ENCODE measurements at places on chromosomes 2 and 18.

- no peak for DNase-seq
Observed at GRCh38 chr2:204530464-204530805, 14.8 kb upstream of the PARD3B start.

GRCh38 chr2:17849275-17849674 lies 29.2 kb upstream of the KCNS3 start:
- DNase-seq: no peak

GRCh38 chr2:231299267-231299666 lies 96.2 kb upstream of the B3GNT7 start:
- no peak for DNase-seq

GRCh38 chr2:124985270-124985669 lies 960.2 kb downstream of the CNTNAP5 start:
- no peak for DNase-seq

- no peak for DNase-seq
Observed at GRCh38 chr18:12540751-12541150, 117.2 kb downstream of the SPIRE1 start.

- DNase-seq: no peak
Observed at GRCh38 chr2:11270891-11271290, 73.5 kb downstream of the ROCK2 start.

GRCh38 chr2:238866656-238867277 lies 18.9 kb downstream of the TWIST2 start:
- DNase-seq: no peak

DNA sequence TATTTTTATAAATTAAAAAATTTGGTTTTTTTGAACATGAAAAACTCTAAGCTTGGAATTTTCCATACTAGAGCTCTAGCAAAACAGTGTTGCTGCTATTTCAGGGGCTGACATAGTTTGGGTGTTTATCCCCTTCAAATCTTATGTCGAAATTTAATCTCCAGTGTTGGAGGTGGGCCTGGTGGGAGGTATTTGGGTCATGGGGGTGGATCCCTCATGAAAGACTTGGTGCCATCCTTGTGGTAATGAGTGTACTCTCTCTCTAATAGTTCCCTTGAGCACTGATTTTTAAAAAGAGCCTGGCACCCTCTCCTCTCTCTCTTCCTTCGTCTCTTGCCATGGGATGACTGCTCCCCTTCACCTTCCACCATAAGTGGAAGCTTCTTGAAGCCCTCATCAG lies 244.6 kb upstream of the UBE2E3 start:
- DNase-seq: no peak

DNA sequence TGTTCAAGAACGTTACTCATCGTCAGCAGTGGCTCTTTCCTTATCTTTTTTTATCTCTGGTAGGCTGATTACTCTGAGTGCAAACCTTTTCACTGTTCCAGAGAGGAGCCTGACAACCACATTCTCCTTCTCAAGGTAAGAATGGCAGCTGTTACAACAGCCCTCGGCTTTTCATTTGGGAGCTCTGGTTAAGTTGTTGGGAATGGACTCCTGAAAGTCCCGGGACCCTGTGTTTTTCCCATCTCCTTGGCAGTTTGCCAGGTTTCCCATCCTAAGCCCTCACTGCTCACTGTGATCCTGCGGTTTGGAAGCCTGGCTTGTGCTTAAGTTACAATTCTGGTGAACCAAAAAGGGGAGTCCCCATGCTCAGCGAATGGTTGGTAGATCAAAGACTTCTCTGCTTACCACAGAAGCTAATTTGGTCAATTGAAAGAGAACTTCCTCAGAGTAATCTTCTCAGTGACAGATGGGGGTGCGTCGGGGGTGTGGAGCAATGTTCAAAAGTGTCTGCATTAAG lies 122.3 kb downstream of the LYPD6B start:
- DNase-seq: peak; percentile 18

DNA sequence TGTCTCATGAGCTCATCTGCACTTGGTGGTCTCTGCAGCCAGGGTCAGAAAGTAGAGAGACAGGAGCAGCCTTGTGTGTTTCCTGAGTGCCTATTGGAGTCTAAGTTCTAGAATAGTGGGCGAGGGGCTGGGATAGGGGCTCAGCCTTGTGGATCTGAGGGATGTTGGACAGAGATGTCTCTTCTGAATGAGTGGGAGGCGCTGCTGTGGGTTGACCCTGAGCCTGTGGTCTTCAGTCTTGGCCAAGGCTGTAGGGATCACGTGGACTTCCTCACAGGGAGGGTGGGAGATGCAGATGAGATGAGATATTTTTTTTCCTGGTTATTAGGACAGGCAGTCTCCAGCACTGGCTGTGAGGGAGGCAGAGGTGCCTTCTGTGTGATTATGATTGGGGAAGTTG lies 61.8 kb downstream of the RNF144A start:
- DNase-seq: no peak

DNA sequence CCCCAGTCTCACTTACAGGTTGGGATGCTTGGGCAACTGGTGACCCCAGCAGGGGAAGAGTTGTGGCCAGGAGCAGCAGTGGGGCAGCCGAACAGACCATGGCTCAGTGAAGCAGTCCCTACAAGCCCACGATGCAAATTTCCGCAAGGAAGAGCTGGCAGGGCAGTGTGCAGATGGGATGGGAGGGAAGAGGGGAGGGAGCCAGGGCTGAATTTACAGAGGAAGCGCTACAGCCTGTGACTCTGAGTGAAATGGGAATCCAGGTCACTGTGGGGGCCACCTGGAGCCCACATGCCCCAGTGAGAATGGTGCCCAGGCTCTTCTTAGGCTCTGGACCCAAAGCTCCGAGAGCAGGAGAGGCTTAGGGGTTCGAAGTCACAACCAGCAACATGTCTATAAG lies 27.0 kb upstream of the SELENOI start:
- DNase-seq: no peak

DNA sequence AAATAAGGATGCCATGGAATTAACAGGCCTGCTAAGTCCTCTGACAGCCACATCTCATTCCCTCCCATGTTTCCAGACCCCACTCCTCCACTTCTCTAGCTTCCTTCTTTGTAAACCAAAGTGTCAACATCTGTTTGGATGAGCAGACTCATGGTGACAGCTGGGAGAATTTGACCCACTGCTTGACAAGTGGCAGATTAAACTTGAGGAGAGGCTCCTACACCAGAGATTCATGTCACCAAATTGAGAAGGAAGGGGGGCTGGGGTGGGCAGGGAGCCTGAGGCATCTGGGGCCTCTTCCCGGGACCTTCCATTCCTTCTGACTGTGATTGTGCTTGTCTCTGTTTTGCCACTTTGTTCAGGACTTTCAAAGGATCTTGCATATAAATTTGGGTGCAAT lies 41.0 kb upstream of the IGFBP5 start:
- no peak for DNase-seq

- no peak for DNase-seq
Observed at GRCh38 chr2:61045999-61046398, 19.7 kb upstream of the SANBR start.

GRCh38 chr2:48221846-48222516 lies 308.0 kb upstream of the STON1 start:
- peak; percentile 38 for DNase-seq

DNA sequence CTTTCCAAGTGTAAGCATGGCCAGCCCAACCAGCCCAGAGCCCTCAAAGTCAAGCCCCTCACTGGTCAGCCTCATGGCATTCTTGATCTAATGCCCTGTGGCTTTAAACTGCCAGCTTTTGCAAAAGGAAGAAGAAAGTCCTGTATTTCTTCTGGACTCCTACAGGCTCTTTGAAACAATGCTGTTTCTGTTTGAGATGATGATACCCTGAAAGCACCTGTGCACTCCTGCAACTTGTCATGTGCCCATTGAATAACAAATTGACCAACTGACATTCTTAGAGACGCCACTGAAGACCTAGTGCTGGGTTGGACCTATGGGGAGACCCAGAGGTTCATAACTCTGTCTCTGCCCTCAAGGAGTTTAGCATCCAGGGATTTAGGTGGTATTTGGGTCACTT lies 82.0 kb upstream of the MSH2 start:
- no peak for DNase-seq

GRCh38 chr2:8494589-8494988 lies 187.3 kb upstream of the ID2 start:
- DNase-seq: no peak

DNA sequence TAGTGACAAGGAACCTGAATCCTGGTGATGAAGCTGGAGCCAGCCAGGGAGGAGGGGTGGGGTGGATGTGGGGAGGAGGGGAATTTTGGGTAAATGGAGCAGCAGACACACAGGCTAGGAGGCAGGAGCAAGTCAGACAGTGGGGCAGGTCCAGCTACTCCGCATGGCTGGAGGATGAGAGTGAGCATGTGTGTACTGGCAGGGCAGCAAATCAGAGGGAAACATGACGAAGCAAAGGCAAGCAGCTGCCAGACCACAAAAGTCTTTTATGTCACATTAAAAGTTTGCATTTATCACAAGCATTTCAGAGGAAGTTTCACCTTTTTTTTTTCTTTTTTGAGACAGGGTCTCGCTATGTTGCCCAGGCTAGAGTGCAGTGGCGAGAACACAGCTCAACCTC lies 11.9 kb upstream of the KIDINS220 start:
- no peak for DNase-seq

DNA sequence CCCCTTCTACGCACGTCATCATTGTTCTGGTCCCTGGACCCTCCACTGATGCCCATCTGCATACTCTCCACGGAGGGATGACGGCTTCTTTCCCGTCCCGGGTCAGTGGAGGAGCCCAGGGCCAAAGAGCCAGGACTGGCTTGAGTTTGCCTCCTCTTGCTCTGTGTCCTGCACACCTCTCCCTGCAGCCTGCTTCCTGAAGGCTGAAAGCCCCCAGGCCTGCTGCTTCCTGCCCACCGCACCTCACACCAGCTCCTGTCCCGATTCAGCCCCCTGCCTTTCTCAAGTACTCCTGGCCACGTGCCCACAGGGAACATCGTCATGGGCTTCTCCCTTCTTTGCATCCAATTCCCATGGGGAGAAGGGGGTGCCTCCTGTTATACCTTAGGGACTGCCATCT lies 7.1 kb downstream of the ADCY3 start:
- no peak for DNase-seq
